NCI-H774 (cell line): ENCODE measurements at places on chromosomes 16 and 17.

- DNase-seq, result no peak
Observed at GRCh38 chr16:50276801-50277555, 10.6 kb downstream of the ADCY7 start.

DNA sequence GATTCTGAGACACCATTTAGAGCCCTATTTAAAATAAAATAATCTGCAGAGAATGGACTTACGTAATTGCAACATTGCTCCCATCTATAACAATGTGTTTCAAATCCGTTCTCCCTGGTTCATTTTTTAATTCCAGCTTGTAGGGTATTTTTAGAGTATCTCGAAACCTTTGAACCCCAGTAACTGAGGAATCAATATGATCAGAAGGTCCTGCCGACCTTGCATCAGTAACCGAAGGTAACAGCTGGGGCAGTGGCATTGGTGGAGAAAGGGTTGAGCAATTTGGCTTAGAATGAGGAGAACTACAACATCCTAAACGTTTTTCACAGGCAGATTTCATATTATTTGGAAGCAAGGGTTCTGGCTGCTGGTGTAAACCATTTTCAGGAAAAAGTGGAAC is 49.3 kb downstream of the N4BP1 start:
- no peak for DNase-seq

- DNase-seq, result no peak
Observed at GRCh38 chr16:87860553-87861299, 8.6 kb downstream of the SLC7A5 start.

- DNase-seq, result no peak
Observed at GRCh38 chr16:71289732-71290062, 495 bp upstream of the CMTR2 start.

DNA sequence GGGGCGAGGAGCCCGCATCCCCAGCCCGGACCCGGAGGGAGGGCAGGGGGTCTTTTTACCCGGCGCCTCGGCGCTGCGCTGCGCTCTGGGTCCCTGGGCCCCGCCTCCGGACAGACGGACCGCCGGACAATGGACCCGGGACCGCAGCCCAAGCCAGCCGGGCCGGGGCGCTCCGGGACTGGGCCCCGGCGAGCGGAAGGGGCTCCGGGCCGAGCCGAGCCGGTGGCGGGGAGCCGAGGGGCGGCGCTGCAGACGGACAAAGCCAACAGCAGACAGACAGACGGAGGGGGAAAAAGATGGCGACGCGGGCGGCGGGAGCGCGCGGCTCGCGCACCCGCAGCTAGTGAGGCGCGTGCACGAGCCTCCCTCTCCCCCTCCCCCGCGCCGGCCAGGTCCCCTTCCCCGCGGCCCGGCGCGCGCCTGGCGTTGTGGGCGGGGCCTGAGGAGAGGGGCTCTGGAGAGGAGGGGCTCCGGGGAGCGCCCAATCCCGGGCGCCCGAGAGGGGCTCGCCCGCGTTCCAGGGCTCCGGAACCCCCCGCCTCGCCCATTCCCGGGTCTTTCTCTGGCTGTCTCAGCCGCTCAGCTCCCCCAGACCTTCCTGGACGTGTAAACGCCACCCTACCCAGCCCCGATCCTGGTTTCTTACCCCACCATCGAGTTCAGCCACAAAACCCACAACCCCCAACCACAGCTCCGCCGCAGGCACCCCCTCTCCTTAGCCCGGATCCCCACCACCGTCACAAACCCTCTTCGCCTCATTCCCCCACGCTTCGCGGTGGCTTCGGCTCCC is at the start of gene ZNF821:
Gene ZNF821 (minus strand): TSS at position 334 of the 790 bp plus-strand sequence. CDS start 4,236 bp downstream, outside the sequence.
- peak; percentile 58 for DNase-seq

DNA sequence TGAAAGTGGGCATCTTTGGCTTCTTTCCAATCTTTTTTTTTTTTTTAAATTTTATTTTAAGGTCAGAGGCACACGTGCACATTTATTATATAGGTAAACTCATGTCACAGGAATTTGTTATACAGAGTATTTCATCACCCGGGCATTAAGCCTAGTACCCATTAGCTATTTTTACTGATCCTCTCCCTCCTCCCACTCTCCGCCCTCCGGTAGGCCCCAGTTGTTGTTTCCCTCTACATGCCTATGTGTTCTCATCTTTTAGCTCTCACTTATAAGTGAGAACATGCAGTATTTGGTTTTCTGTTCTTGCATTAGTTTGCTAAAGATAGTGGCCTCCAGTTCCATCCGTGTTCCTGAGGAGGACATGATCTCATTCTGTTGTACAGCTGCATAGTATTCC is 108.5 kb downstream of the CYB561 start:
- no peak for DNase-seq

DNA sequence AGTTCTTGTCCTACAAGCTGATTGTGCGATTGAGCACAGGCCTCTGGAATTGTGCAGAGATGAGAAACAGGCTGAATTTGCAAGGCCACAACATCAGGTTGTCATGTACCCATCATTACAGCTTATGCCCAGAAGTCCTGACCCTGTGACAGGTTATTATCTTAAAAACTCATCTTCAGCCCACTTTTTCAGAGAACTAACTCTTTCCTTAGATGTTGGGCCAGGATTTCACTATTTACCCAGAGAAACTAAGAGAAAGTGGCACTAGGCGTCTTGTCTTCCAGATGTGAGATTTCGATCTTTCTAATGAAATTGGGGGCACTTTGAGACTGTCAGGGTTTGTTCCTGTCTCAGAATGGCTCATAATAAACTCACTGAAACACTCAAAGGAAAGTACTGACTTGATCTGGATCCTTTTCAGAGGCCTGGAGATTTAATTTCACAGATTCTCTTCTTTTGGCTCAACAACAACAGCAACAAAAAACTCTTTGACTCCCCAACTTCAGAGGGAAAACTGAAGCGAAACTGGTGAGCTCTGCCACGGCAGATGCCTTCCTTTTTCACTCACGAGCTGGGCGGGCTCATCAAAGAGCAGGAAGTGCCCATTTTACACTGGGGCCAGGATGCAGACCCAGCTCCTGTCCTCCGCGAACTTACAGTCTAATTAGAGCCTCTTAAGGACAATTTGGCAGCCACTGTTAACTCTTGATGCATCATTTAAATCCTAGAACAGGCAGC is 17.7 kb upstream of the SLC12A3 start:
- no peak for DNase-seq

DNA sequence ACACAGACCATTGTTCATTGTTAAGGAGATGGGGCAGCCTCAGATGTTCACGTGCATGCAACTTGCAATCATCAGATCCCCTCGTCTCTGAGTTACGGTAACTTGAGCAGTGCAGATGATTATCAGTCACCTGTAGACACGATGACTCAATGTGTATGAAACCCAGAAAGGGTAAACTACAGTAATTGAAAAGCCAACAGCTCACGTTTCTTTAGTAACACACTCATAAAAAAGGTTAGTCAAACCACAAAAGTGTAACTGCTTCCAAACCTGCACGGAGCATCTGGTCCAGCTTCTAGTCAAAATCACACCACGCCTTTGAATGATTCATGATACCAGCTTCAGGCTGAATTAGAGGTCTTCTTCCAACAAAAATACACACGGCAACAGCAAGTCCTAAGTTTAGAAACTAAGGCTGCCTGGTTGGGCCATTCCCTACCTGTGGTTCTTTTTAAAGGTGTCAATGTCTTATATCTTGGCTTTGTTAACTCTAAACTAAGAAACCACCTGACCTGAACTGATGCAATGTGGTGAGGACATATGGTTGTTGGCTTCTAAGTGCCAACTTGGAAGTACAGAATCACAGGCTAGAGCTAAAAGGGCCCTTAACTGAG is 32.3 kb downstream of the GRB7 start:
- peak; percentile 67 for DNase-seq

DNA sequence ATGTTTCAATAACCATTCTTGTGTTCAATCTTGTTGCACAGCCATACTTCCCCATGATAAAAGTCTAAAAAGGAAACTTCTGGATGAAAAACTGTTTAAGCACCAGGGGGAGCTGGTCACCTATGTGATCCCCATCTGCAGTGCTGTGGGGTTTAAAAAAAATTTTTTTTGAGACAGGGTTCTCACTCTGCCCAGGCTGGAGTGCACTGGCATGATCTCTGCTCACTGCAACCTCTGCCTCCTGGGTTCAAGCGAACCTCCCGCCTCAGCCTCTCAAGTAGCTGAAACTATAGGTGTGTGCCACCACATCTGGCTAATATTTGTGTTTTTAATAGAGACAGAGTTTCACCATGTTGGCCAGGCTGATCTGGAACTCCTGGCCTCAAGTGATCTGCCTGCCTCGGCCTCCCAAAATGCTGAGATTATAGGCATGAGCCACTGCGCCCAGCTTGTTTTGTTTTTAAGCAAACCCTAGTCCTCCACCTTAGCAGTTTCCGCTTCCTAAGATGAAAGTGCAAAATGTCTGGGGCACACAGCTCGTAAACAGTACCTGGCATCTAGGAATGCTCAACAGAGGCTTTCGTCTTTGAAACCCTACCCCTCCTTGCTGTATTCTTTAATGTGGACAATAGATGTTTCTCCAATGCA is 25.4 kb downstream of the DNAJA2 start:
- peak; percentile 6 for DNase-seq

DNA sequence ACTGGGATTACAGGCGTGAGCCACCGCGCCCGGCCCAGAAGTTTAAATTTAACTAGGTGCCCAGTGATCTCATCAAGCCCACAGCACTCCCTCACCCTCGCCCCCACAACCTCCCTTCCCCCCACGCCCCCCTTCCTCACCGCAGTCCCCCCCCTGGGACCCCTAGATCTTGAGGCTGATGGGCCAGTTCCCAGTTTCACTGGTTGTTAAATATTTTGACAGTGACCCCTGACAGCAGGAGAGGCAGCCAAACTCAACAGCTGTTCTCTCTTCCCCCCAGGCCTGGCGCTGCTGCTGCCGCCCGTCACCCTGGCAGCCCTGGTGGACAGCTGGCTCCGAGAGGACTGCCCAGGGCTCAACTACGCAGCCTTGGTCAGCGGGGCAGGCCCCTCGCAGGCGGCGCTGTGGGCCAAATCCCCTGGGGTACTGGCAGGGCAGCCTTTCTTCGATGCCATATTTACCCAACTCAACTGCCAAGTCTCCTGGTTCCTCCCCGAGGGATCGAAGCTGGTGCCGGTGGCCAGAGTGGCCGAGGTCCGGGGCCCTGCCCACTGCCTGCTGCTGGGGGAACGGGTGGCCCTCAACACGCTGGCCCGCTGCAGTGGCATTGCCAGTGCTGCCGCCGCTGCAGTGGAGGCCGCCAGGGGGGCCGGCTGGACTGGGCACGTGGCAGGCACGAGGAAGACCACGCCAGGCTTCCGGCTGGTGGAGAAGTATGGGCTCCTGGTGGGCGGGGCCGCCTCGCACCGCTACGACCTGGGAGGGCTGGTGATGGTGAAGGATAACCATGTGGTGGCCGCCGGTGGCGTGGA is 15.6 kb downstream of the QPRT start:
- no peak for DNase-seq

DNA sequence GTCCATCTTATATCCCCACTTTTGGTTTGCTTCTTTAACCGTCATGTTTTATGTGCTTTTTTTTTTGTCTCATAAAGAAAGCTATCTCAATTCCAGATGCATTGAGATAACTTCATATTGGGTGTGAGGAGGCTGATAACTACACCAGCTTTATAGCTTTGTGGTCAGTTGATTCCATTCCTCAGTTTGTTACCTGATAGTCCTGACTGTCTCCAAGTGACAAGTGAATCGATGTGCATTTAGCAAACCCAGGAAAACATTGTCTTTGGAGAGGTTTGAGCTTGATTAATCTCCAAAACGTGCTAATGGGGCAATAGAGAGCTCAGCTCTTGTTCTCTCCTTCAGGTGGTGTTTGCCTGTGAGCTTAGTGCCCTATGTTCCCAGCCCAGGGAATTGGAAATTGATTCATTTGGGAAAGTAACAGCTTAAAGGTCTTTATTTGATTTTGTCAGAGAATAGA is 22.7 kb downstream of the HS3ST3B1 start:
- DNase-seq, result peak; percentile 43

GRCh38 chr17:78412403-78412802 is 34.0 kb downstream of the PGS1 start:
- DNase-seq, result peak; percentile 41

DNA sequence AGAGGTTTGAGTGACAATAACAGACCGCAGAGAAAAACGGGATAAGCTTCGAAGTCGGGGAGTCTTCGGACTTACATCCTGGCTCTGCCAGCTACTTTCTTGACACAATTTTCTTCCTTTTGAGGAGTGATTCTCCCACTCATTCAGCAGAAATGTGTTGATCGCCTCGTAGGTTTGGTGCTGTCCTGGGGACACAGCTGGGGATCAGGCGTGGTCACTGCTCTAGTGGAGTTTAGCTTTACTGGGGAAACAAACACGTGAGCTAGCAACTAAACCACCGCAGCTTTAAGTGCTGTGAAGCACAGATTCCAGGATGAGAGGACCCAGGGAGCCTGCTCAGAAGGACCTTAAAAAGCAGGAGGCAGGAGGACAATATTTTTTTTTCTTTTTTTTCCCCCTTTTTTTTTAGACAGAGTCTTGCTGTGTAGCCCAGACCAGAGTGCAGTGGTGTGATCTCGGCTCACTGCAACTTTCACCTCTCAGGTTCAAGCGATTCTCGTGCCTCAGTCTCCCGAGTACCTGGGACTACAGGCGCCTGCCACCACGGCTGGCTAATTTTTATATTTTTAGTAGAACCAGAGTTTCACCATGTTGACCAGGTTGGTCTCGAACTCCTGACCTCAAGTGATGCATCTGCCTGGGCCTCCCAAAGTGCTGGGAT is 858 bp downstream of the NUBP1 start:
- DNase-seq, result peak; percentile 24

- DNase-seq, result no peak
Observed at GRCh38 chr16:21634216-21634615, 18.2 kb downstream of the IGSF6 start.

DNA sequence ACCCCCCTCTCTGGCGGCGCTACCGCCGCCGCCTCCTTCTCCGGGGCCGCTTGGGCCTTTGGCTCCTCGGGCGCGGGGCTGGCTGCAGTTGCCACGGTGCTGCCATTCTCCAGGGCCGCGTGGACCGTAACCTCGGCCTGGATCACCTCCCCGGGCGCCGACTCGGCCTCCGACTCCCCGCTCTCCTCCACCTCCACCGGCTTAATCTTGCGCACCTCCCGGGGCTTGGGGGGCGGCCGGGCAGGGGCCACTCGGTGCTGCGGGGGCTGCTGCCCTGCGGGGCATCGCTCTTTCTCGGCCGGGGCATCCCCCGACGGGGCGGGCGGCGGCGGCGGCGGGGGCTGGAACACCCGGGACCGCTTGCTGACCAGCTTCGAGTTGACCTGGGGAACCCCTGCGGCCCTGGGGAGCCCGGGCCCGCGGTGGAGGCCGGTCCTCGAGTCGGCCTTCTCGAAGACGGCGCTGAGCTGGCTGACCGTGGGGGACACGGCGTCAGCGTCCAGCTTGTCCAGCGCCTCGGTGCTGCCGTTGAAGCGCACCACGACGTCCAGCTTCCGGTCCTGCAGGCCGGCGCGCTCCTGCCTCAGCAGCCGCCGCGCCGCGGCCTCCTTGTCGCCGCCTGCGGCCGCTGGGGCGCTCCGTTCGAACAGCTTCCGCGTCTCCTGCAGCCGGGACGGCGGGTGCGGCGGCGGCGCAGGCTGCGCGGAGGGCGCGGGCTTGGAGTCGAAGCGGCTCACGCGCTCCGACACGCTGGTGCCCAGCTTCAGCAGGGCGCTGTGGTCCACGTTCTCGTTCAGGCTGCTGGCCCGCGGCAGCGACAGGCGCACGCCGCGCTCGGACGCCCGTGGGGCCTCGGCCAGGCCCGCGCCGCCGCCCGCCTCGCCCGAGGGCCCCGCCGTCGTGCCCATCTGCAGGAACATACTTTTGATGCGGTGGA is 792 bp downstream of the PPP1R9B start:
- peak; percentile 63 for DNase-seq
